ENCODE measurements at places on chromosomes 12 and 14.

- no peak for DNase-seq
Measured at GRCh38 chr12:50196537-50196936, 29.4 kb upstream of the CERS5 start.

GRCh38 chr14:99080306-99080705 is 191.7 kb downstream of the BCL11B start:
- no peak for DNase-seq

GRCh38 chr12:121079736-121080272 is 40.8 kb upstream of the OASL start:
- DNase-seq = no peak

DNA sequence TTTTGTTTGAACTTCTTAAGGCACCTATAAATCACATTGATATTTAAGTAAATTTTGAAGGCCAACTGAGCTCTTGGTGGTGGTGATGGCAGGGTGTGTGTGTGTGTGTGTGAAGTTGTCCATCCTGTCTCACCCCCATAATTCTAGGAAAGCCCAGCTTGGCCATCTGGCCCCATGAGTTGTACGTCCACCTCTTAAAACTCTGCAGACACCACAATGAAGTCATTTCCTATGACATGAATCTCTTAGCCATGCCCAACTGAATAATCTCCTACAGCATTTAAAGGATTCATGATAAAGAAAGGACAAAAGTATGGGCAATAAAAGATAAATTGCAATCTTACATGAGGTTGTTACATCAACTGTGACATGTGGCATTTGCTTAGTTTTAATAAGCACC is 123.4 kb downstream of the TTC7B start:
- DNase-seq = no peak

DNA sequence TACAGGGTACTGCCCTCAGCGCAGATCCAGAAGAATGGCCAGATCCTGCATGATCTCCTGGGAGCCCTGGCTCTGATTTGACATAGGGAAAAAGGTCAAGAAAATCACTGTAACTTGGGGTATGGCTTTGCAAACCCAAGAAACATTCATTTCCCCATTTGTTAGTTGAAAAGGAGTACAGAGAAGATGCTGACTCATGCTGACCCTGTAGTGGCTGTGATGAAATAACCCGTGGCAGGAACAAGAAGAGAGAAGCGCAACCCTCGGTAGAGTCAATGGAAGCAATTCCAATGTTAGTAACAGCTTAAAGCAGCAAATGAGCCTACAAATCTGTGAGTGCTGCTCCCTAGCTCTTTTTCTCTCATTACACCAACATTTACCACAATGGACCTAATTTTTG is 281.6 kb upstream of the NPAS3 start:
- DNase-seq = no peak

DNA sequence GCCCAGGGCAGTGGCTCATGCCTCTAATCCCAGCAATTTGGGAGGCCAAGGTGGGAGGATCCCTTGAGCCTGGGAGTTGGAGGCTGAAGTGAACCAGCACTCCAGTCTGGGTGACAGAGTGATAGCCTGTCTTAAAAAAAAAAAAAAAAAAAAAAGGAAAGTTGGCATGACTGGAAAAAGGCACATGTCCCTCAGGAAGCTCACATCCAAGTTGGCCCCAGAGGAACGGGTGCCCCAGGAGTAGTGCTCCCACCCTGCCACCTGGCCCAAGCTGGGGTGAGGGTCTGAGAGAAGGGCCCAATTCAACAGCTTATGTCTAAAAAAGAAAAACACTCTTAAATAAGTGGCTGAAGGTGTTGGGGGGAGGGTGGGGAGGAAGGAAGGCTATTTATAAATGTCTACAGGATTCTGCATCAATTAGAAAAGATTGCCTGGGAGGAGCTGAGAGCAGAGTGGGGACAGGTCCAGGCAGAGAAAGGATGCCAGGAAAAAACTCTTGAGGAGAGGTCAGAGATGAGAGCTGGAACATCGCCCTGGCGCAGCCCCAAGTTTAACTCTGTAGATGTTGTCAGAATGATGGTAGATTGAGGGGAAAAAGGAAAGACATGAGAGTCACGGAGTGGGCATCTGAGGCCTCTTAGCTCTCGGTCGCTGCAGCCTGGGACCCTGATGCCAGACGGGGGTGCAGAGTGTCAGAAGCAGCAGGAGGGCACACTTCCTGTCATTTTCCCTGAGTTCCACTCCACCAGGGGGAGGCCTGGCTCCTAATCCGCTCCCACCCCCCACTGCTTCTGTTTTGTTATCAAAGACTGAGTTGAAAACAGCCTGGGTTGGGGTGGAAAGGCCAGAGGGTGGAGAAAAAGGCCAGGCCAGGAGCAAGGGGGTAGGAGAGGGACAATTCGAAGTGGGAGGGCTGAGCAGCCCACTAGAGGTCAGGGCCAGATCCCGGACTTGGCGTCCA is 7.3 kb downstream of the SPRYD3 start:
- no peak for DNase-seq

DNA sequence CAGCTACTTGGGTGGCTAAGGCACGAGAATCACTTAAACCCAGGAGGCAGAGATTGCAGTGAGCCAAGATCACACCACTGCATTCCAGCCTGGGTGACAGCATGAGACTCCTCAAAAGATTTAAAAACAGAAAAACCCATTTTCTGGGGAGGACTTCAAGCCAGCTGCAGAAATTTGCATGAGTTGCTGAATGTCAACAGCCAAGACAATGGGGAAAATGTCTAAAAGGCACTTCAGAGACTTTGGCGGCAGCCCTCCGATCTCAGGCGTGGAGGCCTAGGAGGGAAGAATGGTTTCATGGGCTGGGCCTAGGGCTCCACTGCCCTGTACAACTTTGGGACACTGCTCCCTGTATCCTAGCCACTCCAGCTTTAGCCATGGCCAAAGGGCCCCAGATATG is 177.8 kb upstream of the C14orf180 start:
- no peak for DNase-seq

Data from stimulated activated CD8-positive, alpha-beta memory T cell treated with anti-CD3 and anti-CD28 coated beads, Interleukin-7, amount 100 ng/mL, for 1 hour (primary cell).